ENCODE measurements at places on chromosomes 16 and 17. TPM values are rescaled to one million over a fixed set of nuclear protein-coding genes. Genes with fewer than 3 reads are reported as not detected.

ADAM11 gene
- total RNA-seq = 8.5 TPM

PTX4 gene
- total RNA-seq = not detected

SOCS7 gene
- 31.6 TPM for total RNA-seq

LRRC36 gene
- total RNA-seq = 0.36 TPM

NOG gene
- 13.7 TPM for total RNA-seq

GNAO1 gene
- 2.2 TPM for total RNA-seq

NLRC3 gene
- not detected for total RNA-seq

CIBAR2 gene
- not detected for total RNA-seq

- H3K27me3 ChIP-seq = no peaks in the 10 kb centered on the region
- H3K36me3 ChIP-seq = peaks cover 49% of the 10 kb centered on the region
- no peak overlapping the region for H3K4me3 ChIP-seq
- no peak overlapping the region for H3K27ac ChIP-seq
- no peak for DNase-seq
- H3K4me1 ChIP-seq = peaks cover 3% of the 10 kb centered on the region
These were observed 41.2 kb downstream of the TTC19 start for GRCh38 chr17:16040710-16041251.

- peaks cover 45% of the 10 kb centered on the region for H3K36me3 ChIP-seq
- no peak overlapping the region for H3K27ac ChIP-seq
- H3K27me3 ChIP-seq = no peaks in the 10 kb centered on the region
- H3K4me3 ChIP-seq = no peak overlapping the region
- no peaks in the 10 kb centered on the region for H3K4me1 ChIP-seq
These were observed 30.1 kb downstream of the ACSF3 start for GRCh38 chr16:89123831-89124100.

GRCh38 chr17:13350466-13350865 is 251.3 kb downstream of the HS3ST3A1 start:
- H3K36me3 ChIP-seq = no peaks in the 10 kb centered on the region
- no peaks in the 10 kb centered on the region for H3K27me3 ChIP-seq
- DNase-seq = no peak
- no peak overlapping the region for H3K4me3 ChIP-seq
- no peak overlapping the region for H3K27ac ChIP-seq
- H3K4me1 ChIP-seq = peaks cover 6% of the 10 kb centered on the region

GRCh38 chr17:74752415-74752814 is 4.0 kb downstream of the NHERF1 start:
- no peak overlapping the region for H3K27ac ChIP-seq
- no peaks in the 10 kb centered on the region for H3K27me3 ChIP-seq
- no peak overlapping the region for H3K4me3 ChIP-seq
- no peak for DNase-seq

GRCh38 chr17:50564916-50565315 is 4.4 kb downstream of the CACNA1G start:
- DNase-seq = no peak
- peak overlapping the region; percentile 51 for H3K4me3 ChIP-seq
- peak overlapping the region; percentile 96 for H3K27ac ChIP-seq
- H3K36me3 ChIP-seq = no peaks in the 10 kb centered on the region
- peaks cover 66% of the 10 kb centered on the region for H3K27me3 ChIP-seq

DNA sequence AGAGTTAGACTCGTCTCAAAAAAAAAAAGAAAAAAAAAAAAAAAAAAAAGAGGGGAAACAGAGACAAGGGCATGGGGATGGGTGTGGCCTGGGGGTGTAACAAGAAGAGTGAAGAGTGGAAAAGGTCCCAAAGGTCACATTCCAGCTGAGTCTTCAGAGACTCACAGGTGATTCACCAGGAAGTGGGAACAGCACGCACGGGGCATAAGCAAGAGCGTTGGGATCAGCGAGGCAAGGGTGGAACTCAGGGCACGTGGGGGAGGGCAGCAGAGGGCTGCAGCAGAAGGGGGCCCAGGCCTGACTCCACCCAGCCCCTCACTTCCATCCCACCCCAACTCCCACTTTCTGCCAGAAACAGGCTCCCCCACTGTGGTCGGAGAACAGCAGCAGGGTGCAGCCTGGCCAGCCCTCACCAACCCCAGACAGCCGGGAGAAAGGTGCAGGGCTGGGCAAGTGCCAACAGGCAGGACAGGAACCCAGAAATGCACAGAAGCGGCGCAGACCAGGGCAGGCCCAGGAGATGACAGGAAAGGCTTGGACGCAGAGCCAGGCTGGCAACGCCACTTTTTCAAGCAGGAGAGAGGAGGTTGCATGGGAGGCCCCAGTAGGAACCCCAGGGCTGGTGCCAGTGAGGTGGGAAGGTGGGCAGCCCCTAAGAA is 3.3 kb downstream of the MEAK7 start:
- H3K27me3 ChIP-seq = no peaks in the 10 kb centered on the region
- no peak for DNase-seq
- H3K4me3 ChIP-seq = no peak overlapping the region
- H3K27ac ChIP-seq = no peak overlapping the region

DNA sequence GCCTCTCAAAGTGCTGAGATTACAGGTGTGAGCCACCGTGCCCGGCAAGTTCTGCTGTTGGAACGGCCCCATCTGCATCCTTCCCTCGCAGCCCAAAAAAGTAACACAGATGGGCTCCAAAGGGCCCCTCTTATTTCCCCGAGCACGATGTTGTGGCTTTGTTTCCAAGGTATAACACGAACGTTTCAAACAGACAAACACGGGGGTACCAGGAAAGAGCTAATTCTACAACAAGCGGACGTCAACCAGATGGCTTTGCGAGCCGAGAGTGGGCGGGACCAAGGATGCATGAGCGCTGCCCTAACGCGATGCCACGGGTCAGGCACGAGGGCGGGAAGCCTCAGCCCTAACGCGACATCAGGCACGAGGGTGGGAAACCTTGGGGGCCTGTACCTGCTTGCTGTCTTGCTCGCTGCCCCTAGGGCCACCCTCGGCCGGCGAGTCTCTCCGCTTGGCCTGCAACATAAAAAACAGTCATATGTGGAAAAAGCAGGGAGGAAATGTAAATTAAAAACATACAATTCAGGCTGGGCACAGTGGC is 24.2 kb downstream of the UNKL start:
- no peaks in the 10 kb centered on the region for H3K27me3 ChIP-seq
- H3K4me3 ChIP-seq = no peak overlapping the region
- H3K27ac ChIP-seq = no peak overlapping the region

DNA sequence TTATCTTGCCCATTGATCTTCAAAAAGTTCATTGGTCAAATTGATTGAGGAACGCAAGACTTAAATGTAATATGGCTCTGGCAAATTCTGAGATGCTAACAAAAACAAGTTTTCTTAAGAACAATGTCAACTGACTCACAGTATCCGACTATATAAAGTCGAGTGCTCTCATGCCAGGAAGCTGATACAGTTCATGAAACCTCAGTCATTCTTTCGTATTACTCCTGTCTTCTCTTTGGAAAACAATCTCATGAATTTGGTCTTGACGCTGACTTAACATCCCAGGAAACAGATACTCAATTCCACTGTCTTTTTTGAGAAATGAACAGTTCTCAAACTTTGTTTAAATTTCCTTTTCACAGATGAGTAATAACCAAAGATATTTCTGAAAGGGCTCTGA is 704.9 kb downstream of the MAF start:
- peaks cover 4% of the 10 kb centered on the region for H3K4me1 ChIP-seq
- no peak for DNase-seq
- H3K4me3 ChIP-seq = no peak overlapping the region

- H3K27ac ChIP-seq = no peak overlapping the region
- DNase-seq = no peak
- no peaks in the 10 kb centered on the region for H3K36me3 ChIP-seq
- H3K4me1 ChIP-seq = peaks cover 6% of the 10 kb centered on the region
These were observed 204.5 kb upstream of the CDH8 start for GRCh38 chr16:62240722-62241121.

GRCh38 chr16:48158296-48158695 is 2.5 kb upstream of the ABCC12 start:
- peaks cover 28% of the 10 kb centered on the region for H3K27me3 ChIP-seq
- no peak overlapping the region for H3K27ac ChIP-seq
- H3K36me3 ChIP-seq = no peaks in the 10 kb centered on the region

GRCh38 chr17:65404761-65405160 is 156.7 kb downstream of the AXIN2 start:
- H3K36me3 ChIP-seq = no peaks in the 10 kb centered on the region
- H3K27ac ChIP-seq = no peak overlapping the region
- H3K4me1 ChIP-seq = peaks cover 43% of the 10 kb centered on the region
- no peaks in the 10 kb centered on the region for H3K27me3 ChIP-seq
- no peak overlapping the region for H3K4me3 ChIP-seq

- no peaks in the 10 kb centered on the region for H3K4me1 ChIP-seq
- no peak overlapping the region for H3K27ac ChIP-seq
- no peaks in the 10 kb centered on the region for H3K36me3 ChIP-seq
- H3K4me3 ChIP-seq = no peak overlapping the region
- peaks cover 13% of the 10 kb centered on the region for H3K27me3 ChIP-seq
These were observed 198.4 kb downstream of the ANKFN1 start for GRCh38 chr17:56351675-56352074.

DNA sequence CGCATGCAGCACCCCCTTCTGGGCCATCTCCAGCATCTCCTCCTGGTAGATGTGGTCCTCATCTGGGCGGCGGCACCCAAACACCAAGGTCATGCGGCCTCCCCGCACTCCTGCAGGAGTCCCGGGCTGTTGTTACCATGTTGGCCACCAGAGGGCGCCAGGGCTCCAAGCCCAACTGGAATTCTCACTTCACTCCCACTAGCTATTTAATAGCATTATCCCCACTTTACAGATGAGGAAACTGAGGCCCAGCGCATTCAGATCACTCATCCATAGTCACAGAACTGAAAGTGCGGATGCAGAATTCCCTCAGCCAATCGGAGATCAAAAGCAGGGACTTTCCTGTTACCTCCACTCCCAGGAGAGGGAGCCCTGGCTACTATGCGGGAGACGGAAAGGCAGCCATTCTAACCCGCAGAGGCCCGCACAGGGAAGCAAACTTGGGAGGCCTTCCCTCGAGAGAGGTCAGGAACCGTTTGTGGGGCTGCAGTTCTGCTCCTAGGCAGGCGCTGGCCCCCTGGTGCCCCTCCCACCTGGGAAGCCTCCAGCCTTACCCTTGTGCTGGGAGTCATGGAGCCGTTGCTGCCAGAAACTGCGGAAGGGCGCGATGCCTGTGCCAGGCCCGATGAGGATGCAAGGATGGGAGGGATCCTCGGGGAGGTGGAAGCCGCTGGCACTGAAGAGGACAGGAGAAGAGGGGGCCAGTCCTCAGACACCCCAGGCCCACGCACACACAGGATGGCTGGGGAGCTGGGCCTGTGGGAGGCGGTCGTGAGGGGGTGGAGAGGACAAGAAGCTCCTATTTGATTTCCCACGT is 40.1 kb downstream of the NOS2 start:
- no peaks in the 10 kb centered on the region for H3K4me1 ChIP-seq
- no peak for DNase-seq
- no peak overlapping the region for H3K27ac ChIP-seq

GRCh38 chr17:546456-546855 is 168.2 kb downstream of the VPS53 start:
- DNase-seq = no peak
- peaks cover 37% of the 10 kb centered on the region for H3K36me3 ChIP-seq
- H3K4me1 ChIP-seq = peaks cover 5% of the 10 kb centered on the region
- H3K4me3 ChIP-seq = no peak overlapping the region

GRCh38 chr17:2064980-2065785 is 10.3 kb downstream of the HIC1 start:
- no peak for DNase-seq
- no peaks in the 10 kb centered on the region for H3K27me3 ChIP-seq
- no peak overlapping the region for H3K4me3 ChIP-seq
- H3K36me3 ChIP-seq = peaks cover 12% of the 10 kb centered on the region

GRCh38 chr17:29140631-29141513 is 39.3 kb downstream of the MYO18A start:
- H3K27ac ChIP-seq = peak overlapping the region; percentile 91
- peaks cover 31% of the 10 kb centered on the region for H3K4me1 ChIP-seq
- H3K4me3 ChIP-seq = peak overlapping the region; percentile 18
- DNase-seq = no peak
- no peaks in the 10 kb centered on the region for H3K27me3 ChIP-seq

DNA sequence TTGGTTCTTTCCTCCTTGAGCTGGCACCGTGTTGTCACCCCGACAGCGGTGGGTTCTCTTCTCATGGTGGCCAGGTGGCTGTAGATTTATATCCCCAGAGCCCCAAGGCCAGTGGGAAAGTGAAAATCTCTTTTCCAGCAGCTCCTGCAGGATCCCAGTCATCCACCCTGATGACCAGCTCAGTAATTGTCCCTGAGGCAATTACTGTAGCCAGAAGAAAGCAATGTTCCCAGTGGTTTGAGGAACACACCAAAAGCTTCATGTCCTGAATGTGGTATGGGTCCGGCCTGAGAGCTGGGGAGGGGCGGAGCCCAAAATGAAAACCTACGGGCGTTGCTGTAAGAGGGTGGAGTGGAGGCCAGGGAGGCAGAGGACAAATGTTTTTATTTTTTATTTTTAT is 69.0 kb downstream of the WSB1 start:
- no peak overlapping the region for H3K27ac ChIP-seq
- DNase-seq = no peak
- peaks cover 18% of the 10 kb centered on the region for H3K4me1 ChIP-seq
- no peak overlapping the region for H3K4me3 ChIP-seq
